GM12891 (cell line): ENCODE measurements at places on chromosomes 2 and 18.

DNA sequence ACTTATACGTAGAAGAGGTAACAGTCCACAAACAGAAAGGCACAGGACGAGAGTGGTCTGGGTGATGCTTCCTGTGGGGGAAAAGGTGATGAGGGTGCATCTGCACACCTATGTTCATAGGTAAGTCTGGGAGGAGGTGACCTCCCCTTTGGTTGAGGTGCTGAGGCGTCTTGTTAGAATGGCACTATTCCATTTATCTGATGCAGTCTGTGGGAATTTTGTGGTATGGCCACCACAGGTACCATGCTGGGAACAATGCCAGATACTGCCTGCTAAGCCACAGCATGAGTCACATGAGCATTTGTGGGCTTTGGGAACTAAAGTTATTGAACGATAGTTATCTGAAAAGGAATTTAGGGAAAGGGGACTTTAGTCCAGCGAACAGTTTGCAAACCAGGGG lies 27.9 kb downstream of the IL37 start:
- DNase-seq = no peak

DNA sequence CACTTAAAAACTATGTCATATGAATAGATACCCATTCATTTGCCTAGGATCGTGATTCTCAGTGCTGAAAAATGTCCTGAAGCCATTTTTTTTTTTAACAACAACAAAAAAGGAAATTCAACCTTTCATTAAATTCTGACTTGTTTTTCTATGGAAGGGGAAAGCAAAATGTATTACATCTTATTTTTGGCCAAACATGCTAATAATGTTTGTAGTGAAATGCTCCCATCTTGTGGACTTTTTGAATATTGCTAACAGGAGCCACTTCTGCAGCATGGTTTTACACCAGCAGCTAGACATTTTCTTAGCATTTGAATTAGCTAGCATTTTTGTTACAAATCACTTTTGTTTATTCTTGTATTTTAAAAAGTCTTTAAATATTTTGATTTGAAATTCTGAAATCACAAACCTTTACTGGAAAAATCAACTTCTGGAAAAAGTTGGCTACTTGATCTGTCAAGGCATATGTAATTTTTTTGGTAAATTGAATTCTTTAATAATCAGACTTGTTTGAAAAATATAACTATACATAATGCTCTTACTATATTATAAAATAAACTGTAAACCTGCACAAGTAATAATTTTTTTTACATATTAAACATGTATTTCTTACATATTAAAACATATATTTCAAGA lies 75.8 kb downstream of the KIDINS220 start:
- no peak for DNase-seq

- no peak for DNase-seq
Observed at GRCh38 chr2:204127238-204127637, 190.7 kb downstream of the ICOS start.

DNA sequence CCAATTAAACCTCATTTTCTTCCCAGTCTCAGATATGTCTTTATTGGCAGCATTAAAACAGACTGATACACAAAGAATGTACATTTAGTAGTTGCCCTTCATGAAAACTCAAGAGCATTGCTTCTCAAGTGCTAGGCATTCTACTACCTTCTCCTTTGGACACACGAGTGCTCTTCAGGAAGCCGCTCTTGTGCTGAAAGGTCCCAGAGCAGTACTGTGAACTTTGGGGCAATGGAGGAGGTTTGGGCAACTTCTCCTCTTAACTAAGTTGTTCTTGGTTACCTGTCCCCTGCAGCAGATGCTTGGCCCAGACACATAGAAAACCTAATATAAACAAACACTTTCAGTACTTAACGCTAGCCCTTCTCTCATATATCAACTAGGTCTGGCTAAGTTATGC lies 362.8 kb downstream of the DPP10 start:
- no peak for DNase-seq

- DNase-seq = no peak
Observed at GRCh38 chr2:158102446-158102845, 770 bp downstream of the UPP2 start.

DNA sequence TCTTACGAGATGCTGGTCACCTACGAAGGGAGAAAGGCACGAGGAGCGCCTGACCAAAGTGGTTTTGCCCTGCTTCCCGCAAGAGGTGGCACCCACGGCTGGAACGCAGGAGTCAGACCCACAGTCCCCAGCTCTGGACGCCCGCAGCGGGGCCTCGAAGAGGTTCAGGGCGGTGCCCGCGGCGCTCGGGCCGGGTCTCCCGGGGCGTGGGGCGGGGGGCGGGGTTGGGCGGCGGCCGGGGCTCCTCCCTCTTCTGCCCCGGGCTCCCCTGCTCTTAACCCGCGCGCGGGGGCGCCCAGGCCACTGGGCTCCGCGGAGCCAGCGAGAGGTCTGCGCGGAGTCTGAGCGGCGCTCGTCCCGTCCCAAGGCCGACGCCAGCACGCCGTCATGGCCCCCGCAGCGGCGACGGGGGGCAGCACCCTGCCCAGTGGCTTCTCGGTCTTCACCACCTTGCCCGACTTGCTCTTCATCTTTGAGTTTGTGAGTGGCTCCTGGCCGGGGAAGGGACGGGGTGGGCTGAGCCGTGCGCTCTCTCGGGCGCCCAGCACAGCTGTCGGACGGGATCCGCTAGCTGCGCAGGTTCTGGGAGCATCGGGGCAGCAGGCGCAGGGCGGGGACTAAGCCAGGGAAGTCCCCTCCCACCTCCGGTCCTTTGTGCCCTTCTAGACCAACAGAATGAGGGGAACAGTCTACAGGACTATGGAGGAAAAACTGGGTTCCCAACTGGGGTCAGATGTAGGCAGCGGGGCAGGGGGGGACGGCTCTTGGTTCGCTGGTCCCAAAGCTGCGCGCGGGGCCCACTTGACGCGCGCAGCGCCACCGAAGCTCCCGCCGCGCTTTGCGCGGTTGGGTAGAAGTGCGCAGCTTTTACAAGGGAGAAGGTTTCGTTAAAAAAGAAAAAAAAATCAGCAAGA lies at the start of gene MAL:
Gene MAL, plus strand, starts transcription at position 303 of the 914 bp plus-strand sequence. Its CDS starts 85 bp downstream, at position 388.
- no peak for DNase-seq

GRCh38 chr18:55248495-55248894 lies 289.2 kb upstream of the CCDC68 start:
- DNase-seq = no peak

- no peak for DNase-seq
Observed at GRCh38 chr2:19246496-19246895, 111.9 kb downstream of the OSR1 start.

DNA sequence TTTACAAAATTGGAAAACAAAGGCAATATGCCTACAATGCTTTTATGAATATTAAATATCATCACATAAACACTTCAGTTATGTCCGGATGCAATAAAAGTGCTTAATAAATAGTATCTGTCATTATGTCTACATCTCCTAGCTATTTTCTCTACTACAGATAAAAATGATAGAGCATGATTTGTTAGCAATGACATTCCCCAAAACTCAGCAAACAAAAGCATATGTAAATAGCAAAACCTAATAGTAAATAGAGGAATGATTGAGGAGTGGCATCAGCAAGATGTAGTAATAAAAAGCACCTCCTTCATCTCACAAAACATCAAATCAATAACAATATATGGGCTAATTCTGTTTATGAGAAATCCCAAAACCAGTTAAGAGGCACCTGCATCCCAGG lies 46.5 kb upstream of the COL5A2 start:
- no peak for DNase-seq

DNA sequence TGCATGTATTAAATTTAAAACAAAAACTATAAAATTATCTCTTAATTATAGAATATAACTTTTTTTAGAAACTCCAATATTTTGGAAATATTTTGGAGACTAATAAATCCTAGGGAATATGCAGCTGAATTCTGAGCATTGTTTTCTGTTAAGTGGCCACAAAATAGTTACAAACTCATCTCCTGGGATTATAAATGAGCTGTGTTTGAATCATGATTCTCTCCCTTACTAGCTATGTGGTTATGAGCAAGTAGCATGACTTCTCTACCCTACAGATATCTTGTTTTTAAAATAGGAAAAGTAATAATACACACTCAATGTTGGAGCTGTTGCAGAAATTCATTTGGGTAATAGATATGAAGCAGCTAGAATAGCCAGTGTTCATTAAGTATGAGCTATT lies 137.9 kb upstream of the ITGA4 start:
- no peak for DNase-seq

DNA sequence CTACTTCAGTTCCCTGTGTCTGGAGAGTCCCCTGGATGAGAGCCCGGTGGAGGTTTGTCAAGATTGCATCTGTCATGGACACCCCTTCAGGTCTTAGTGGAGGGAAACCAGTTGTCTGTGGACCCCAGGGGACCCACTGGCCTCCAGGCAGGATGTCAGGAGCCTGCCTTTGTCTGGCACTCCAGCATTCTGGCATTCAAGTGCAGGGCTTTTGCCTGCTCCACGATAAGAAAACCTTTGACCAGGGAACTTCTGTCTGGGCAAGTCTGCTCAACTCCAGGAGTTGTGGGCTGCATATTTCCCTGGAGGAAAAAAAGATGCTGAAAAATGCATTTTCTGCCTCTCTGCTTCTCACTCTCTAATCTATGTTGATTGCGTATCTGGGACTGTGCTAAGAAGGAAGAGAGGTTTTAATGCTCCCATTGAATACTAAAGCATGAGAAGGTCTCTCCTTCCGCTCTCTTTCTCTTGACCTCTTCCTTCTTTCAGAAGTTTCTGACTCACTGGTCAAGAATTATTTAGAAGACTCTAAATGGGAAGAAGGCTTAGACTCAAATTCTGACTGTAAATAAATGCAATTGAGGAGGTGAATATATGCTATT lies 104.5 kb downstream of the MMADHC start:
- no peak for DNase-seq

DNA sequence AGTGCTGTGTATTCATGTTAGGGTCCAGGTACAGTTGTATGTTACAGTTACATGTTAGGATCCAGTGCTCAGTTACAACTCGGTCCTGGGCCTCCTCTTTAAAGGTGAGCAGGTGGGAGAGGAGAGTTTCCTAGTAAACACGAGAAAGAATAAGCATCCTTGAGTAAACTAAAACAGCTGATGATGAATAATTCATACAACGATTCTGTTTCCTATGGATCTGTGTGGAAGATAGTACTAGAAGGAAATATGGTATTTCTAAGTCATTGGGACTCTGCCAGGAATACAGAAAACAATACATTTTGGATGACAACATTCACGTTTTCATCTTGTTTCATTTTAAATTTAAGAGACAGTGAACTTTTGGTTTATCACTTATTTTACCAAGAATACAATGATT lies 29.5 kb downstream of the SNTG2 start:
- no peak for DNase-seq
